Endothelial cell of umbilical vein (primary cell): ENCODE measurements at places on chromosomes 1 and 21.

DNA sequence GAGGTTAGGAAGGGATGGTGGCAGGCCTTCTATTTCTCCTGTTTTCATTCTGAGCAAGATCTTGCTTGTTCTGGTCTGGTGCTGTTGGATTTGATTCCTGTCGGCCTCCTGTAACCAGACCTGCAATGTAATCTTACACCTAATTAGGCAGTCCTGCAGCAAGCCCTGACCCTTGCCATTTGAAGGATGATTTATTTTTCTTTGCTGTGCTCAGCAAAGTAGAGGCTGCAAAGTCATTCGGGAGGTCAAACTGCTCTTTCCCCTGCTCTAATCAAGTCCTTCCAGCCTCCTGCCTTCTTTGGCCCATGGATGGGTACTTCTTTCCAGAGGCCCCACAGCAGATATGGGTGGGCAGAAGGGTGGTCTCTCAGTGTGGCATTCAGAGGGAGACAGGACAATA lies 417.7 kb upstream of the USP24 start:
- H3K27me3 ChIP-seq: no peaks in the 10 kb centered on the region
- H3K36me3 ChIP-seq: no peaks in the 10 kb centered on the region
- no peak overlapping the region for H3K27ac ChIP-seq

- peak overlapping the region; percentile 41 for H3K27ac ChIP-seq
- peak; percentile 83 for DNase-seq
- H3K36me3 ChIP-seq: no peaks in the 10 kb centered on the region
Observed at GRCh38 chr1:159473335-159473734, 33.8 kb downstream of the OR10J1 start.

GRCh38 chr1:207779008-207779407 lies 27.2 kb downstream of the CD46 start:
- no peaks in the 10 kb centered on the region for H3K27me3 ChIP-seq
- no peaks in the 10 kb centered on the region for H3K4me1 ChIP-seq
- H3K4me3 ChIP-seq: no peak overlapping the region
- peaks cover 5% of the 10 kb centered on the region for H3K36me3 ChIP-seq

- H3K36me3 ChIP-seq: no peaks in the 10 kb centered on the region
- H3K4me1 ChIP-seq: peaks cover 20% of the 10 kb centered on the region
- H3K4me3 ChIP-seq: peak overlapping the region; percentile 61
- H3K27me3 ChIP-seq: no peaks in the 10 kb centered on the region
- DNase-seq: peak; percentile 77
- H3K27ac ChIP-seq: peak overlapping the region; percentile 83
Observed at GRCh38 chr1:227299688-227300087, 18.6 kb downstream of the CDC42BPA start.

DNA sequence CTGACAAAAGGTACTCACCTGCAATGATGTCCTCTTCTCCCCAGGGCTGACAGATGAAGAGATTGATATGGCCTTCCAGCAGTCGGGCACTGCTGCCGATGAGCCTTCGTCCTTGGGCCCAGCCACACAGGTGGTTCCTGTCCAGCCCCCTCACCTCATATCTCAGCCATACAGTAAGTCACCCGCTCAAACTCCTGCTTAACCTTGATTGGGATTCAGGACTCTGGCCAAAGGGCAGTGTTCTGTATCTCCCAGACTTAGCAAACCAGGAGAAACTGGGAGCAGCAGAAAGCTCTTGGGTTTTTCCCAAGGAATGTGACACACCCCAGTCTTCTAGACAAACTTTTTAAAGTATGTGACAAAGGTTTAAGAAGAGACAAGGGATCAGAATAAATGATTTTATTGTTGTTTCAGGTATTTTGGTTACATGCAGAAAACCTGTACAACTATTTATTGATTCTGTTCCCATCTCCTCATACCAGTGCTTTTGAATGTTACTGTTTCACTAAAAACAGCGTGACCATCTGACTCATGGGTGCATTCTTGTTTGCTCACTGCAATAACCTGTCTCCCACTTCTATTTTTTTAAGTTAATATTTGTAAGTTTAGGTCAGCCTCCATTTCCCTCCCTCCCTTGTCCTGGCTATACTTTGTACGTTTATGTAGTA lies 124.6 kb downstream of the PEX14 start:
- DNase-seq: no peak
- H3K27me3 ChIP-seq: no peaks in the 10 kb centered on the region
- peaks cover 6% of the 10 kb centered on the region for H3K4me1 ChIP-seq
- H3K4me3 ChIP-seq: no peak overlapping the region
